ENCODE measurements at places on chromosomes 7 and 10.

- DNase-seq, result no peak
These were observed 67.4 kb downstream of the NOD1 start for GRCh38 chr7:30411173-30411572.

DNA sequence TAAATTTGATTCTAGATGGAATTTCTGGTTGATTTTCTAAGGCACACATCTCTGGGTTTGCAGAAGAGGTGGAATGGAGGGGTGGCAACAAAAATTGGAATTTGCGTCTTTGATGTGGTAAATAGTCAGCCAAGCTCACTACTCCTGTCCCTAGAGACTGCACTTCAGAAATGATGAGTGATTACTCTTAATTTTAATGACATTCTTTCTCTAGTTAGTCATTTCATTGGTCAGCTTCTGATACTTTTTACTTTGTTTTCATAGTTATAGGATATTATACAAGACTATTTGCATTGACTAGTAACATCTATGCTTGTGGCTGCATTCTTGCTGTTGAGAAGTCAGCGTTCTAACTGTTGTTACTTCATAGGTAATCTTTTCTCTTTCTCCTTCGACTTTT, 658.3 kb downstream of the SUGCT start:
- no peak for DNase-seq

DNA sequence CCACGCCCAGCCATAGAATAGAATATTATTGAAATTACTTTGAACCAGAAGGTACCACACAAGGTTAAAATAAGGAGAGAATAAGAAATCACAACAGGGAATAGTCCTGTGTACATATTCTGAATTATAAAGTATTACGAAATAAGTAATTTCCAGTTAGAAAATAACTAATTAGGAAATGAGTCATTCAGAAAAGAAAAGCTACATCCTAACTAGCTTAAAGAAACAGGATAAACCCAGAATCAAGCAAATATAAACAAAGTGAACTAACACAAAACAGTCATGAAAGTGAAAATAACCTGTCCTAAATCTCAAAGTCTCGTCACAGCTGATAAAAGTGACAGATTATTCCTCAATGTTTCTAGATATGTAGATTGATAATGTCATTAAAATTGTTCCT, 74.8 kb upstream of the NEBL start:
- DNase-seq, result no peak

GRCh38 chr10:132910901-132911785, 31.2 kb downstream of the CFAP46 start:
- no peak for DNase-seq

DNA sequence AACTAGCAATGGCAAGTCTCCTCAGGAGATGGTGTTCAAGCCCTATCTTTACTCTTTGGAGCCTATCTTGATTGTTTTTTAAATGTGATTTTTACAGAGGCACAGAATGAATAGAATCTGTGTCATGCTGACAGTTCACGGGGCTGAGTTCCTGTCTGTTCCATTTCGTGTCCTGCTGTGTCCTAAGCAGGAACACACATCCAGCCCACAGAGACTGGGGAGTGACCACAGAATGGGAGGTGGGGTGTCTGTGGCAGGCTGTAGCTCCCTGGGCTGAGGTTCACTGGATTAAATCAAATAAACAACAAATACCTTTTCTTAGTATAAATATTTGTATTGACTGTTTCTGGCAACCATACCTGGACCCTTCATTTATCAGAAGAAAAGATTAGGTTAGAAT, 73.4 kb upstream of the CARD11 start:
- DNase-seq, result no peak

DNA sequence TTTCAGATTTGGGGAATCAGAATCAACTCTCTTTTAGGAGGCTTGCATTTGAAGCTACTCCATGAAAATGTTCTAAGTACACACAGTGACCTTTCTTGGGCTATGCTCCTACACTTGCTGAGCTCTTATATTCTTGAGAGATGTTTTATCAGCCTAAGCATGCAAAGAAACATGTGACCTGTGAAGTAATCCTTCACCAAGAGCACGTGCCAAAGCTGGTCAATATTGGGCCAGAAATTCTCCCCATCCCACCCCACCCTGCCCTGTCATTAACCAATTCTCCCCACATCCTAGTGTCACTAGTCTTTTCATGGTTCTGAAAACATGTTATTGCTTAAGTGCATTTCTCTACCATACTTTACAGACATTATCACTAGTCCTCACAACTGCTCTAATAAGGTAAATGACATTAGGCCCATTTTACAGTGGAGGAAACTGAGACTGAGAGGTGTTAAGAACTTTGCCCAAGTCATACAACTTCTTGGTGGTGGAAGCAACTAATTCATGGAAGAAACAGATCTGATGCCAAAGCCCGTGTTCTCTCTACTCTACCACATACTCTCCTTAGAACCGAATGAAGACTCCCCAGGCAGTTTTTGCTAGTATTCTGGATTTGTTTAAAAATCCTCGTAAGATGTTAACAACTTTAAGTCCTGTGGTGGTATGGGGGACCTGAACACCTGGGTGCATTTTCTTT, 200.6 kb downstream of the PTEN start:
- DNase-seq, result no peak
